Stimulated activated naive CD4-positive, alpha-beta T cell treated with Interleukin-2 at 50 U/mL for 16 hours (primary cell): ENCODE measurements at places on chromosomes 1 and 21.

DNA sequence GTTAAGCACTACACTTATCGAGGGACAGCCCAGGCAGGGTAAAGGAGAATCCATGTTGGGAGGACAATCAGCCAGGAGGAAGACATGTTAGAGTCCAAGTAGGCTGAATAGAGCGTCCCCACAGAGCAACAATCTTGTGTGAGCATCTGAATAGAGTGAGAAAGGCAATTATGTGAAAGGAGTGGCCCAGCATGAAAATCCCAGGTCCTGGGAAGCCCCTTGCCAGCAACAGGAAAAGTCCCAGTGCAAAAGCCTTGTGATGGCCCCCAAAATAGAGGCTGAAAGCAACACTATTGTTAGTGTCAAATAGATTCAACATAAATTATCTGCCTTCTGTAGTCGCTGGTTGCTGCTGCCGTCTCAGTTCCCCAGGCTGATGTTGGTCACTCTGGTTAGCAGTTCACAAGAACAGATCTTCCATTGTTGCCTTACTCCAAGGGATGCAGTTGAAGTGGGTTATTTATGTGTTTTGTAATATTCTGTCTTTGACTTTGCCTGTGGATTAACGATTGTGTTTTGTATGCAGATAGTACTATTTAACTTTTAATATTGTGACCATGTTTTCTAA is 12.1 kb upstream of the ABL2 start:
- DNase-seq = no peak

DNA sequence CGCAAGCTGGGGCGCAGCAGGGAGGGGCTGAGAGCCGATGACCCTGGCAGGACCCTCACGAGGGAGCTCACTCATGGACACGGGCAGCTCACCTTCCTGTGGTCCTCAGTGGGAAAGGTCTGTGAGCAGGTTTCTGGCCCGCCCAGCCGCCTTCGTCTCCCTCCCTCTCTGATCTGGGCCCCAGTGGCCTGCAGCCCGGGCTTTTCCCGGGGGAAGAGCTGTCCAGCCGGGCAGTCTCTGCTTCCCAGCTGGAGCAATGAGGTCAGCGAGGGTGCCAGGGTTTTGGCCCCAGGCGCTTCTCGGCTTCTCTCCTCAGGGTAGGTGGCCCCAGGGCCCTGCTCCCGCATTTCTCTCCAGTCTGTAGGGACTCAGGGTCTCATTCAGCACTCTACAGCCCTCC is 22.2 kb upstream of the ARHGEF16 start:
- DNase-seq = no peak

DNA sequence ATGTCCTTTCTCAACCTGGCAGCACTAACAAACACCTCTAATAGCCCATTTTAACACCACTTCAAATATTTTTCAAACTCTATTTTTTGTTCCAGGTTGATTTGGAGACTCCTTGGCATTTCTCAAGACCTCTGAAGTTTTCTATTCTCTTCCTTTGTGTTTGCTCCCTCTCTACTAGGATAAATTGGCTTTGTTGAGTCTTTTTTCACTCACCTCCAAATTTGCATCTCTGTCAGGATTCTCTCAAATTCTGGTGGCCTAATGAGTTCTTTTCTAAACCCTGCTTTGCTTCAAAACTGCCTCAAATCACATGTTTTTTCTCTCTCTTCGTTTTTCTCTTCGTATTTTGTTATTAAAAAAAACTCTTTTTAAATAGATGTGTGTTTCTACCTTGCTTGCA is 582.2 kb upstream of the ADGRL4 start:
- no peak for DNase-seq

DNA sequence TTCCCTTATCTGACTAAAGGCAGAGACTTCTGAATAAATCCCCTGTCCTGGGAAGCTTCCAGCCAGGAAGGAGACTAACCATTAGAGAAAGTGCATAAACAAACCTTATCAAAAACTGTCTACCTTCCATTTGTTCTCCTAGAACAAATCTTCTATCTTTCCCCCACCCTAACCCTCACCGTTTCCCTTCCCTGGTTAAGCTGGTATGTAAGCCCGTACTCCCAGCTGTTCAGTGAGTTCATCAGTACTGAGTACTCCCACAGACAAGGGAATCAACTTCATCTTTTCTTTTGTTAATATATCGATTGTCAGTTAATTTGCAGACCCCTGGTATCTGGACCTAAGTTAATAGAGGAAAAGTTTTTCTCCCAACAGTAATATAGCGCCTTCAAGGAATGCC is 20.1 kb upstream of the COG2 start:
- DNase-seq = no peak

DNA sequence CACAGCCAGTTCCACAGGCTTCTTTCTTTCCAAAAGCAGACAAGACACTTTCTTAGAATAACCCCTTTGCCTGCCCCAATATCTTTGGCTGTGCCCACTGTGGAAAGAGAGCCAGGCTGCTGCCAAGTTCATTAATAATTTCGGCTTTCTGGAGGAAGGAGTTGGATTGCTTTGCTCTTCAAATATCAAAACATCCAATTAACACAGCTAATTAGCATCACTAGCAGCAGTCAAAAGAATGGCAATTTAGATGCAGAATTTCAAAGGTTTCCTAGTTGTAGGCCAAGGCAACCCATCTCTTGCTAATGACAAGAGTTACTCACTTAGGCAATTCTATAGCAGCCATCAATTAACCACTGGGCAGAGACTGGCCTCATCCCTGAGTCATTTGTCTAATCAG is 91.0 kb upstream of the SPATA6 start:
- no peak for DNase-seq

DNA sequence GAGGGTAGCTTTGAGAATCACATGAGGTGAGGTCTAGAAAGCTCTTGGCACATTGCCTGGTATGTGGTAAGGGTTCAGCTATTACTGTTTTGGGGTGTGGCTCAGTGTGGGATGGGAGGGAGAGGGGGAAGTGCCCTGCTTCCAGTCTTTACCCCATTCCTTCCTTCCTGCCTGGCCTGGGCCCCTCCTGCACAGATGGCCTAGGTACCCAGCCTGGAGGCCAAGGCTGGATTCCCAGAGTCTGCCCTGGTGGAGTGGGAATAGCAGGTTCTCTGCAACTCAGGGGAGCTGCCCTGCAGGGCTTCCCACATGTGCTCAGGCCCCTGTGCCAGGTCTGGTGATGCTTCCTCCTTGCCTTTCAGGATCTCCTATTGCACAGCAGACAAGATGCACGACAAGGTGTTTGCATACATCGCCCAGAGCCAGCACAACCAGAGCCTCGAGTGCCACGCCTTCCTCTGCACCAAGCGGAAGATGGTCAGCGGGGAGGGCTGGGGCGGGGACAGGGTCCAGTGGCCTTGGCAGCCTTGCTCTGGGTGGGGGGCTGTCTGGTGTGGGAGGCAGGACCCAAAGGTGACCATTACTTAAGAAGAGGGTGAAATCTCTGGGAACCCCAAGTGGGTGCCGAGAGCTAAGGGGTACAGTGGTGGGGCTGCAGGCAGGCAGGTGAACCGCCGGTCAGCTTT is 13.5 kb downstream of the LDLRAP1 start:
- DNase-seq = no peak

DNA sequence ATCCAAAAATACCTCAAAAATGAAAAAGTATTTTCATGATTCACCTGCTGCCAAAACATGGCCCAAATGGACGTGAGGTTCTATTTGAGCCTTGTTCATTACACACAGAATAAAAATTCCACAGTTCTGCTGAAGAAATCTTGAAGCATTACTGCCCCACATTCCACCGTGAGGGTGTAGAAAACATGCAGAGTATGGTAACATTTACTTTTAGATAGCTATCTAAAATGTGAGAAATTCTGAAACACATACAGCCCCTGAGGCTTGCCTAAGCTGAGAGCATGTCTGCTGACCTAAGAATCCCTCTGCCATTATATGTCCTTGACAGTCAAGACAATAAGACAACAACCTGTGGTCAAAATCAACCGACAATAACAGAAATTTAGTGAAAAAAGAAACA is 186.5 kb downstream of the DSCAM start:
- DNase-seq = no peak

DNA sequence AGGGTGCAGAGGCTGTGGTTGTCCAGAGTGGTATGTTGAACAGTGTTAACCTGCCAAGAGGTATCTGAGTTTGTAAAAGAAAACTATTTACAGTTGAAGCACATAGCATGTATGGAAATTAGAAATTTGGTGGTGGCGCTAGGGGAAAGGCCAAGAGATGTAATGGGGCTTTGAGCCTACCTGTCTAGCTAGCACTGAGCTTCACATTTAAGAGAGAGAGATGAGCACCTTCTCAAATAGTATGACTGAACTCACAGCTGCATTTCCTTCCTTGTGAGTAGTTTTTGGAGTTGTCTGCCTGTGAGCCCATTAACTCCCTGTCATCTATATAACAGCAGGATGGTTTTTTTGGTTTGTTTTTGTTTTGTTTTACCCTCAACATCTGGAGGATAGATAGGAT is 4.0 kb downstream of the CLIC4 start:
- no peak for DNase-seq
